IMR-90 (cell line): ENCODE measurements at places on chromosomes 12 and 14. TPM values are rescaled to one million over a fixed set of nuclear protein-coding genes. Genes with fewer than 3 reads are reported as not detected.

Gene NOVA1
- 0.90 and 1.1 TPM in 2 replicates for total RNA-seq

Gene GNB3
- total RNA-seq, result 0.56 and 0.72 TPM in 2 replicates

Gene KCNH5
- under 0.01 TPM in 2 replicates for total RNA-seq

DNA sequence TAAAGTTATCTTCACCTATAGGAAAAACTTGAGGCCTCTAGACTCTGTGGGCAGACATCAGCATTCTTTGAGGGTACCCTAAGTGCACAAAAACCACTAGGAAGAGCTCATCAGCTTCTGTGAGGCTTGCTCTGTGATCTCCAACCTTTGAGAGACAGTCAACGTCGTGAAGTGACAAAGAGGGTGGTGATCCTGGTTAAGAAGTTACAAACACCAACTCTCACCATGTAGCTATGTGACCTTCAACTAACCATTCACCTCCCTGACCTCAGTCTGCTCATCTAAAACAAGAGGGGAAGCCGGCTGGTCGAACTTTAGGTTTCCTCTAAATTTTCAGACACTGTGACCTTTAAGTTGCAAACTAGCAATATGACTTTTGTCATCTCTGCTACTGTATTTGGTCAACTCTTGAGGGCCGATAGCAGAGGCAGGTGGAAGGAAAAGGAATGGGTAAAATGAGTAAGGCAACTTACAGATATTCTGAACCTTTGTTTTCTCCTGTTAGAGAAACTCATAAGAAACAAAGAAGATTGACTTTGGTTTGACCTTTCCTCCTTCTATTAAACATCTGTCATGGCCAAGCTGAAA is 103.2 kb upstream of the PARP11 start:
- H3K27ac ChIP-seq, result no peak overlapping the region
- H3K36me3 ChIP-seq, result no peaks in the 10 kb centered on the region
- H3K4me1 ChIP-seq, result no peaks in the 10 kb centered on the region
- no peak for DNase-seq
- H3K27me3 ChIP-seq, result no peaks in the 10 kb centered on the region

DNA sequence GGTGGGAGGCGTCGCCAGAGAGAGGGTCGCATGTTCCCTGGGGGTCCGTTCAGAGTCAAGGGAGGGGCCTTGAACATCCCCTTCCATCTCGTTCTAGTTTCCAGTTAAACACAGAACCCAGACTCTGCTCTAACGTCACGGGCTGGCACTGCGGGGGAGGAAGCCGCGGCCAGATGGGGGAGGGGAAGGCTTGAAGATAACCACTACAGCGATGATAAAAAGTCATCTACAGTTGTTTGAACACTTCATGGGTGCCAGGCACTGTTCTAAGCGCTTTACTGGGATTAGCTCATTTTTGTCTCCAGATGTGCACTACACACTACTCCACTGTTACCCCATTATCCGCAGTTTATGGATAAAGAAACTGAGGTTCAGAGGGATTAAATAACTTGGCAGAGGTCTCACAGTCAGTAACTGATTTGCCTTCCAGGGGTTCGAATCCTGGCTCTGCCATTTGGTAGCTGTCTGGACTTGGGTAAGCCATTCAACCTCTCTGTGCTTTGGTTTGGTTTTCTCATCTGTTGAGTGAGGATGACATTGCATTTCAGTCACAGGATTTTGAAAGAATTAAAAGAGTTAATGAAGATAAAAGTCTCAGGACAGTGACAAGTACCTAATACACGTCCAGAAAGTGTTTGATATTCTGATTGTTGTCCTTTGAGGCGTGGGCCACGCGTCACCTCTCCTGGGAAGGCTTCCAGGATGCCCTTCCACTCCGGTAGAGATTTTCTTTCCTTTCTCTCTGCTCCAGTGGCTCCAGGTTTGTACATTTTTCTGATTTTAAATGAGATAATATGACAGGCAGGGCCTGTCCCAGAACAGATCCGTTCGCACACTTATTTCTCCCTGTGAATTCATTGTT is 798 bp upstream of the RASAL1 start:
- H3K27me3 ChIP-seq, result peaks cover 1% of the 10 kb centered on the region; the same call in 1 of the 2 replicates
- H3K4me3 ChIP-seq, result no peak overlapping the region
- no peaks in the 10 kb centered on the region for H3K4me1 ChIP-seq

DNA sequence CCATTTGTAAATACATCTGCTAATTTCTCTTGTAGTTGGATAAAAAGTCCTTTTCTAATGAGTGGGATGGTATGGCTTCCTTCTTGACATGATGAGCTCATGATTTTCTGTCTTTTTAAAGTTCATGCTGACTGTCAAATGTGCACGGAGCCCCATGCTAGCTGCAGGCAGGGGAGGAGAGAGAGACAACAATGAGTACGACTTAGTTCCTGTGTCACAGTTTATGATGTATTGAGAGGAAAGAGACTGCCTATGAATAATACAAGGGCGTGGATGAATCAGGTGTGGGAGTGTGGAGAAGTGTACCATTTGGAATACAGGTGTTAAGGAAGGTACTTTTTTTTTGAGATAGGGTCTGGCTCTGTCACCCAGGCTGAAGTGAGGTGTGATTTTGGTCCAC is 10.7 kb upstream of the TBC1D30 start:
- no peak overlapping the region for H3K27ac ChIP-seq
- H3K4me3 ChIP-seq, result no peak overlapping the region
- H3K36me3 ChIP-seq, result no peaks in the 10 kb centered on the region
- no peaks in the 10 kb centered on the region for H3K4me1 ChIP-seq
- peaks cover 12% of the 10 kb centered on the region for H3K27me3 ChIP-seq
- DNase-seq, result no peak
